Activated B cell treated with CpG ODN at 0.5 μM for 24 hours (primary cell): ENCODE measurements at places on chromosomes 12 and 14. TPM values are rescaled to one million over a fixed set of nuclear protein-coding genes. Genes with fewer than 3 reads are reported as not detected.

GRCh38 chr12:56928262-56928661, 5.9 kb downstream of the SDR9C7 start:
- DNase-seq: no peak

The CBLN3 gene
- total RNA-seq: 56.0 and 61.1 TPM in 2 replicates

GRCh38 chr12:88247241-88247643, 105.1 kb downstream of the TMTC3 start:
- no peak for DNase-seq

DNA sequence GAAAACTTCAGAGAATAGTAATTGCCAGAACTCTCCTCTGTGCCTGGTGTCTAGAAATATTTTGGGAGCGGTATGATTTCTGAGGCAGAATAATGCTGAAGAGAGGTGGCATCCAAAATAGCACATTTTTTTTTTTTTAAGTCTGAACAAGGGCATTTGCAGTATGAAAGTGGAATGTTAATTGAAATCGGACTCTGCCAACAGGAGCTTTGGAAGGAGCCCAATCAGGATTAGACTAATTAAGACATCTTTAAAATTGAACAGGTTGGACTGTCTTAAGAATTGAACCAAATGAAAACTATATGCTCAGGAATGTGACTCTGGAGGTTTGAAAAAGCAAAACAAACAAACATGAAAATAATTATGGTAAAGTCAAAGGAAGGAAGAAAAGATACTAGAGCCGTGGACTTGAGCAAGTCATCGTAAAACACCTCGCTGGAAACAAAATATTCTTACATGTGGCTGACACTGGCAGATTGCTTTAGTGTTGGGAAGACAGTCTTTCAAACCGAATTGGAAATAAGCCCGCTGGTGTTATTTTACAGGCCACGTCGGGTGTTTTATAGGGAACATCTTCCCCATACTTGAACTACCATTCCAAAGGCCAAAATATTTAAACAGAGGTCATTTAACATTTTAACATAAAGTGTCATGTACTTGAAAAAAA, 436.3 kb downstream of the VRK1 start:
- DNase-seq: no peak

DNA sequence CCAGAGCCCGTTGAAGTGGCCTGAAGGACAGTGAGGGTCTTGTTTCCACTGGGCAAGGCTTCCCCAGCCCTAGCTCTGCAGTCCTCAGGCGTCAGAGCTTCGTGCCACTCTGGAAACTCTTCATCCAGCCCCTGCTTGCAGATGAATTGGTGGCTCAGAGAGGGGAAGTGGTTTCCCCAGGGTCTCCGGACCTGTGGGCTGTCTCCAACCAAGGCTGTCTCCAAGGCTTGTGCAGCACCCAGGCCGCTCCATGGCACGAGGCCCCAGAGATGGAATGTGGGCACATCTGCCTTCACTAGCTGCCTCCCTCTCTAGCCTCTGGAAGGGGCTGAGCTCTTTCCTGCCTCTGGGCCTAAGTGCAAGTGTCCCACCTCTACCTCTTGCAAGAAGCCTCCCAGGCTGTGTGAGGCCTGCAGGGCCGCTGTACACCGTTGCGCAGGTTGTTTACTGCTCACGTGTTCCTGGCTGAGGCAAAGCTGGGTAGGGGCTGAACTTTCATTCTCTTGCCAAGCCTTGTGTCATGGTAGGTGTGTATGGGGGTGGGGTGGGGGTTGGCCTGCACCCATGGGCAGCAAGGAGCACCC, 11.1 kb downstream of the RIN3 start:
- no peak for DNase-seq

The VASH1 gene
- 1.0 TPM in 2 replicates for total RNA-seq

DNA sequence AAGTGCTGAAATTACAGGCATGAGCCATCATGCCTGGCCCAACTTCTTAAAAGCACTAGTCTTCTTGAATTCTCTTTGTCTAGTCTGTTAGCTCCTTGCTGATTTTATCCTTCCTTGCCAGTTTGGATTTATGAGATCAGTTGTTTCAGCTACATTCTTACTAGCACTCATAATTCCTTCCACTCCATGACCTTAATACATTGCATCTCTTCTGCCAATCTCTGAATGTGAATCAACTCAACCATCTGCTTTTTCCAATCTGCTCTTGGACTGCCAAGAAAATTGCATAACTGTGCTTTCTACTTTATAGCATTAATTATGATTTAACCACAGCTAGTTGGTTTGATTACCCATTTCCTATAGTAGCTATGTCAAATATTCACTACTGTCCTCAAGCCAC, 14.9 kb upstream of the HEATR5A start:
- no peak for DNase-seq

The DPPA3 gene
- not detected in 2 replicates for total RNA-seq

DNA sequence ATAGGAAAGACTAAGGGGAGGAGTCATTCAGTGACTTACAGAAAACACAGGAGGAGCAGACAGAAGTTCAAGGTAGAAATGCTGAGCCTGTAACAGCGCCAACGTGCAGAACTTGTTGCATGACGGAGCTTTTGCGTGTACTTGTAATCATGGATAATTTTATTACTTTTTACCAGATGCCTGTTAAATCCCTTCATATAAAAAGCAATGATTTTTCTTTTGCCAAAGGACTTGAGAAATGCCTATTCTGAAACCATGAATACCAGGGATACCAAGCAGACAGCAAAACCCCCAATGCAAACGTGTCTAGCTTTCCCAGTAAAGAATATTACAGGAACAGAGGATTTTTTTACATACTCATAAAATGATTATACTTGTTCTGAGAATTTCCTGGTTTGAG, 163.6 kb upstream of the GSC start:
- no peak for DNase-seq

The COPS7A gene
- 28.1 and 35.8 TPM in 2 replicates for total RNA-seq

DNA sequence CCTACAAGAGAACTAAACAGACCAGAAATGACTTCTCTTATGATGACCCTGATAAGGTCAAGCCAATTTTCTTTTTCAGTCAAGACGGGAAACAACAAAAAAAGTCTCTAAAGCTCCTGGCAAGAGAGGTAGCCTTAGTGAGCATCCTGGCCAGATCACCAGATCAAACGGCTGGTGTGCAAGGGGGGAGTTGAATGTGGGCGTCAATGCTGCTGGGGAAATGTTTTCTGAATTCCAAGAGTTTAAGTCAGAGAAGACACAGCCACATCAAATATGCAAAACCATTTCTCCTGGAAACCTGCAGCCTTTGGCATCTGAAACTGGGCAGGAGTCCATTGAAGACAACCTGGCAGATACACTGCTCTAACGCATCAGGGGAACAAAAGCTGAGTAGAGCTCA, 16.0 kb upstream of the SELPLG start:
- no peak for DNase-seq

DNA sequence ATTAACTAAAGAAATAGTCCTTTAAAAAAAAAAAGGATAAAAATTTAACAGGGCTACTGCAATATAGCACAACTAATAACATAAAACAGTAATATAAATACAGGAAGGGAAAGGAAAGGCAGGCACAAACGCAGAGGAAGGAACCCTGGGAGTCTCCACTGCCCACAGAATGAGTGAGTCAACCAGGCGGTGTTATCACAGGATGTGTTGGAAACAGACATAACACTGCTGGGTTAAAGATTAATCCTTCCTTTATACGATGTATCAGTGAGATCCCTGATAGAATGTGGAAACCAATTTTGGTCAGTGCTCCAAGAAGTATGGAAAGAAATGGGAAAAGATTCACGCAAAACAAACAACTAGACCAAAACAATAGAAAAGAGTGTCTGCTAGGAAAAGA, 47.9 kb downstream of the FGD6 start:
- DNase-seq: no peak

DNA sequence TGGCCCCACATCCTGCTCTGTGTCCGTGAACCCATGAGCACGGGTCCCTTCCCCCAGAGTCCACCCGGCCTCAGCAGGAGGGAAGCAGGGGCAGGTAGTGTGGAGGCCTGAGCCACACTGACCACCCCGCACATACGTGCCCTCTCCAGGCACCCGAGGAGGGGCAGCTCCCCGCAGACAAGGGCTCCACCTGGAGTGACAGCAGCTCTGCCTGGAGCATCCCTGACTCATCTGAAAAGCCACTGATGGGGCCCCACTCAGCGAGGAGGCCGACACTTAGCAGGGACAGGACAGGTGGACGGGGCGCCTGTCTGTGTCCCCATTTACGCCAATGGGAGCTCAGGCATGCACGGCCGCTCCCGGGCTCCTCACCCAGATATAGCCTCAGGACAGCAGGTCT, 237.6 kb upstream of the SFSWAP start:
- DNase-seq: no peak

The BIN2 gene
- total RNA-seq: 22.2 and 25.6 TPM in 2 replicates

The CD4 gene
- 0.22 and 0.32 TPM in 2 replicates for total RNA-seq

- no peak for DNase-seq
These were observed 28.3 kb downstream of the NRDE2 start for GRCh38 chr14:90303473-90303872.

The ASCL4 gene
- not detected in 2 replicates for total RNA-seq

The IAPP gene
- total RNA-seq: not detected in 2 replicates

- no peak for DNase-seq
These were observed 75.7 kb downstream of the SSPN start for GRCh38 chr12:26271024-26271423.

- DNase-seq: no peak
These were observed 55.3 kb downstream of the VCPKMT start for GRCh38 chr14:50060871-50061663.

The P2RX2 gene
- total RNA-seq: not detected in 2 replicates

The MIP gene
- not detected in 2 replicates for total RNA-seq

GRCh38 chr14:104385111-104385510, 194.5 kb upstream of the C14orf180 start:
- DNase-seq: no peak
